ENCODE measurements at places on chromosomes 16 and 17. TPM values are rescaled to one million over a fixed set of nuclear protein-coding genes. Genes with fewer than 3 reads are reported as not detected.

- no peak for DNase-seq
Observed at GRCh38 chr16:65122724-65123395, 997 bp upstream of the CDH11 start.

GRCh38 chr16:56898847-56899246 lies 33.1 kb upstream of the HERPUD1 start:
- no peak for DNase-seq

DNA sequence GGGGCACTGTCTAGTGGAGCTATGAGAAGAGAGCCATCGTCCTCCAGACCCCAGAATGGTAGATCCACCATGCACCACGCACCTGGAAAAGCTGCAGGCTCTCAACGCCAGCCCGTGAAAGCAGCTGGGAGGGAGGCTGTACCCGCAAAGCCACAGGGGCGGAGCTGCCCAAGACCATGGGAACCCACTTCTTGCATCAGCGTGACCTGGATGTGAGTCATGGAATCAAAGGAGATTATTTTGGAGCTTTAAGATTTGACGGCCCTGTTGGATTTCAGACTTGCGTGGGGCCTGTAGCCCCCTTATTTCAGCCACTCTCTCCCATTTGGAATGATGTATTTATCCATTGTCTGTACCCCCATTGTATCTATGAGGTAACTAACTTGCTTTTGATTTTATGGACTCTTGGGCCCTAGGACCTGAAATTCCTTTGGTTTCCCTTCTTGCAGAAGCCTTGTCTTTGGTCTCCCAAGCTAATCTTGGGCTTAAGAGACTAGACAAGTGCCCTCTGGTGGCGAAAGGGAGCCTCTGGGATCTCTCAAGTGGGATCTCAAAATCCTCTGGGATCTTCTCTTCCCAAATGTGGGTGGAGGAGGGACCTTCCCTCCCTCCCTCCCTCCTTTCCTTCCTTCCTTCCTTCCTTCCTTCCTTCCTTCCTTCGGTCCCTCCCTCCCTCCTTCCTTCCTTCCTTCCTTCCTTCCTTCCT lies 58.2 kb upstream of the HAPSTR1 start:
- DNase-seq, result no peak

Gene ZG16
- total RNA-seq, result not detected

DNA sequence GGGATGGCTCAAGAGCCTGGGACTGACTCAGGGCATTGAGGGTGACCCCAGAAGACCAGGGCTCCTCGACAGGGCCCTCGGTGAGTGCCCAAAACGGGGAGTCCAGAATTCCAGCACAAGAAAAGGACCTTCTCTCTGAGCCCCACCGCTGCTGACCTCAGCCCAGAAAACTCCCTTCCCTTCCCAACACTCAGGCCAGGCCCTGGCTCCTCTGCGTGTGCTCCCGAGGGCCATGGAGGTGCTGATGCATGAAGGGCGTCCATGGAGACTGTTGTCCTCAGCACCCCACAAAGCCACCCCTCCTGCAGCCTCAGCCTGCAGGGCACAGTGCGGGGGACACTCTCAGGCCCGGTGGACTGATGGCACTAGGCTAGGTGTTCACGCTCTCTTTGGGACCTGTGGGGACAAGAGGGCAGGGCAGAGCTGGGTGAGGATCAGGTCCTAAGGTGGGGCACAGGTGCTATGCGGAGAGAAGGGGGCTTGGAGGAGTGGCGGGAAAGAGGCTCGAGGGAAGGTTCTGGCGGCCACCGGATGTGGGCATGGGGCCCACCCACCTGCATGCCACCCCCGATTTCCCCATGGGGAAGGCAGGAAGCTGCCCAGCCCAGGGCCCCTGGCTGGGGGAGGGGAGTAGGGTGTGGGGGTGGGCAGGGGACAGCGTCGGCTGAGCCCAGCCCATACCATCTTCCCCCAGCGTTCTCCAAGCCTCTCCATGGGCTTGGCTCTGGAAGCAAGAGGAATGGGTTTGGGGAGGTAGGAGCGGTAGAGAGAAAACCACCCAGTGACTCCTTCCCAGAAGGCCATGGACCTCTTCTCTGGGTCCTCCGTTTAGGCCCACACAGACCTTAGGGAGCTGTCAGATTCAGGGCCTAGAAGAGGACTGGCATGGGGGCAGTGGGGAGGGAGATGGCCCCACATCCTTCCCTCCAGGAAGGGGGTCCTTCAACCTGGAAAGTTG lies 4.5 kb upstream of the TSPOAP1 start:
- DNase-seq, result no peak

Gene CCL7
- total RNA-seq, result not detected

Gene MAP2K4
- total RNA-seq, result 23.6 TPM

Gene MAF
- total RNA-seq, result 130 TPM

Gene TMEM114
- total RNA-seq, result not detected

Gene STH
- not detected for total RNA-seq

Gene OR1E2
- total RNA-seq, result not detected

GRCh38 chr17:80921741-80922579 lies 69.7 kb upstream of the CHMP6 start:
- no peak for DNase-seq

DNA sequence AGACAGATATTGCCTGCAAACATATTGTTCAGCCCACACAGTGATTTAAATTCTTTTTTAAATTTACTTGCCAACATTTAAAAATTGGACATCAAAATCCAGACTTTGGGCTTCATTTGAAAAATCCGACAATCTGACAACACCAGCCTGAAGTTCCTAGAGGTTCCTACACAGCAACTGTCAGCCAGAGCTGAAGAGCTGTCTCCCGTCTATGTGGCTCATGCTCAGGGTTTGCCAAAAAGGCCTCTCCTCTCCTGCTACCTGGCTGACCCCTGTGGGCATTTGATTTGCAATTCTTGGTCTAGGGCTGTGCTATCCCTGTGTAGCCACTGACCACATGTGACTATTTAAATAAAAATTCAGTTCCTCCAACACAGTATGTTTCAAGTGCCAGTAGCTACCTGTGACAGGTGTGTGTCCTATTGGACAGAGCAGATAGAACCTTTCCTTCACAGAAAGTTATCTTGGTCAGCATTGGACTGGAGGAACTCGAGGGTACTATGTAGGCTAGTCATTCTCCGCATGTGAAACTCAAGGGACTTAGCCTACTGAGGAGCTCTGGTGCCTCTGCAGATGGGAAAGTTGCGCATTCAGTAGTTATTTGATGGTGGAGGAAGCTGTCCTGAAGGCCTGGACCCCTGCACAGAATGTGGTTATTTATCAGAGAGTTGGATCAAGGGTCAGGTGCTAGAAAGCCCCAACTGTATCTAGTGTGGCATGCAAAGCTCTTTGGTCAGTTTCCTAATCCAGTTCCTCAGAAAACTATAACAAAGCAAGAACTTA lies 2.7 kb downstream of the LYRM1 start:
- no peak for DNase-seq

DNA sequence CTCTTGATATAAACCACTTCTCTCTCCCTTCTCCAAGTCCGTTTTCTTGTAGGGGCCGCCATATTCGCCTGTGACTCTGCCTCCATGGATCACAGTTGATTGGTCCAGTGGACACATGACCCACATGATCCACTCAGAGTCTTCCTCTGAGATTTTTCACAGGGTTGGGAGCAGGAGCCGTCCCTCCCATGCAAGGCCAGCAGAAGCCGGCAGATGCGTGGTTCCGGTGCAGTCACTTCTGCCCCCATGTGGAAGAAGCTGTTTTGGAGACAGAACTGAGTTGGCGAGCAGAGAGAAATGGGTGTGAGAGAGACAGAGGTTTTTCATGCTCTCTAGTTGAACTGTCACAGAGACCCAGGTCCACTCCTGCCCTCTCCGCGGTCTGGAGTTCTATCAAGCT lies 83.3 kb downstream of the C16orf95 start:
- no peak for DNase-seq

- no peak for DNase-seq
Observed at GRCh38 chr16:77376358-77376757, 58.5 kb downstream of the ADAMTS18 start.

DNA sequence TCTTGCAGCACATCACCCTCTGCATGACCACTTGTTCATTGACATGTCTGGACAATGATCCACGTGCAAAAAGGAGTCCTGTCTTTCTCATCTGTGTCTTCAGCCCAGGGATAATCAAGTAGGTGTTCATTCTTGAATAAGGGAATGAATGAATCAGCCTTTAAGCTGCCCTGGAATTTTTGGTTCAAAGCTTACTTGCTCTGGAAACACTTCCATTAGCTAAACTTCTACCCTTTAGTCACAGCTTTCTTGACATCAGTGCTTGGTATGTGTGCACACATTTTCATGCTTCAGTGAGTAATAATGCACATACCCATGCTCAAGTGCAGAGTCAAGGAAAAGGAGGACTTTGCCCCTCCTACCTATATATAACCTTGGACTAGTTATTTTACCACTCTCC lies 103.0 kb upstream of the CDH13 start:
- DNase-seq, result no peak

DNA sequence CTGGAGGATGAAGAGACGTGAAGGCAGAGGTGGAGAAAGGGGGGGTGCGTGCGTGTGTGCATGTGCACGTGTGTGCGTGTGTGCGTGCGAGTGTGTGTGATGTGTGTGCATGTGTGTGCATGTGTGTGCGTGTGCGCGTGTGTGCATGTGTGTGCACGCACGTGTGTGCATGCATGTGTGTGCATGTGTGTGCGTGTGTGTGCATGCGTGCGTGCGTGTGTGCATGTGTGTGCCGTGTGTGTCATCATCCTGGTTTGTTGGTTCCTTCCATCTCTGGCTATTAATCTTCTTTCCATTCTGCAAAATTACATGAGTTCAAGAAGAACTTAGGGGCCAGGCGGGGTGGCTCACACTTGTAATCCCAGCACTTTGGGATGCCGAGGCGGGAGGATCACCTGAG lies 17.0 kb upstream of the RPL38 start:
- no peak for DNase-seq

DNA sequence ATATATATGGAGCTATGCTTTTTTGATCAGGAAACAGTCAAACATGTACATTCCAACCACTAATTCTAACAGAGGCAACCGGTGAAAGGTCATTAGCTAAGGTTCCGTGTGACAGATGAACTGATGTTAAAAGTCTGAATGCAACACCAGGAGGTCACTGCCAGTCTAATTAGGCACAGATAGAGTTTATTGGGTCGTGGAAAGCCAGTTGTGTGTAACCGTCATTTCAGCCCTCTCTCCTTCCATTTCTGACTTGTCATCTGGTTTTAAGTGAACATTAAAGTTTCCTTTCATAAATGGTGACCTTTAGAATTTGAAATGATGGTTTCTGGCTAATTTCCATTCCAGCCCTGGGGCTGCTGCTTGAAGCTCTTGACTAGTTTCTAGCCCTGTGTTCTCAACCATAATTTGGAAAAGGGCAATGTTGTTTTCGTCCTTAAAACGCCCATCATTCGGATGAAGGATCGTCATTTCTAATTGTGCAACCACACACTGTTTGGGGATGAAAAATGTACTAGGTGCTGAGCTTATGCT lies 23.9 kb downstream of the CACNG3 start:
- no peak for DNase-seq

GRCh38 chr16:65406116-65406515 lies 284.3 kb upstream of the CDH11 start:
- no peak for DNase-seq

Gene CHRNE
- 1.6 TPM for total RNA-seq

DNA sequence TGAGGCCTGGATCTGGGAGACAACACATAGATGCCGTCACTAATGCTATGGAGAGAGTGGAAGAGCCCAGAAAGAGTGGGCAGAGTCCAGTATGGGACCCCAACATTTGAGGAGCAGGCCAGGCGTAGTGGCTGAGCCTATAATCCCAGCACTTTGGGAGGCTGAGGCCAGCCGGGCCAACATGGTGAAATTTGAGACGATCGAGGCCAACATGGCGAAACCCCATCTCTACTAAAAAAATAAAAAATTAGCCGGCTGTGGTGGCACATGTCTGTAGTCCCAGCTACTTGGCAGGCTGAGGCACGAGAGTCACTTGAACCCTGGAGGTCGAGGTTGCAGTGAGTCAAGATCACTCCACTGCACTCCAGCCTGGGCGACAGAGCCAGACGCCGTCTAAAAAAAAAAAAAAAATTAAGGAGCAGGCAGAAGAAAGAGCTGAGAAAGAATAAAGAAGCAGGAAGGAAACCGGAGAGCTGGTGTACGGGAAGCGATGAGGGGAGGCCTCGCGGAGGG lies 6.0 kb upstream of the DNAI2 start:
- DNase-seq, result no peak

Gene CCL8
- not detected for total RNA-seq

DNA sequence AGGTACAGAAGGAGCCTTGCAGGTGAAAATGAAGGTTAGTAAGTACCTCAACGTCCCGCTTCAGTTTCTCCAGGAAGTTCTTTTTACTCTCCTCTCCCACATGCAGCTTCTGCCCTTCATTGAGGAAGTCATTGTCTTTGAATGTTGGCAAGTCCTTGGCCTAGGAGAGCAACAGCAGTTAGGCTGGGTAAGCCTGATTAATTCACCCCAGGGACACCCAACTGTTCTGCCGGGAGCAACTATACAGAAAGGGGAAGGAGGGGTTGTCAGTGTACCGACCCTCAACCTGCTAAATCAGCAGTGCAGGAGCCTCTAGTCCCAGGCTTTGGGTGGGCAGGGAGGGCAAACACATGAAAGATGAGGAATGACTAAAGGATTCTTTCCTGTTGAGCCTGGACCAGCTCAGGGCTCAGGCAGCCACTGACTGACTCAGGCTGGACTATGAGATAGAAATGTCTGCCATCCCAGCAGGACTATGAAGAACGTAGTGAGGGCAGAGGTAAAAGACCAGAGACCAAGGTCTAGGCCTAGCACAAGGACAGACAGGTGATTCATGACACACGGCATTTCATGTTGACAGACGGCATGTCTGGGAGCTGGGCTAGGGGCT lies 21.6 kb downstream of the PIP4K2B start:
- no peak for DNase-seq

GRCh38 chr17:29557739-29558116 lies 9.1 kb downstream of the ABHD15 start:
- no peak for DNase-seq

DNA sequence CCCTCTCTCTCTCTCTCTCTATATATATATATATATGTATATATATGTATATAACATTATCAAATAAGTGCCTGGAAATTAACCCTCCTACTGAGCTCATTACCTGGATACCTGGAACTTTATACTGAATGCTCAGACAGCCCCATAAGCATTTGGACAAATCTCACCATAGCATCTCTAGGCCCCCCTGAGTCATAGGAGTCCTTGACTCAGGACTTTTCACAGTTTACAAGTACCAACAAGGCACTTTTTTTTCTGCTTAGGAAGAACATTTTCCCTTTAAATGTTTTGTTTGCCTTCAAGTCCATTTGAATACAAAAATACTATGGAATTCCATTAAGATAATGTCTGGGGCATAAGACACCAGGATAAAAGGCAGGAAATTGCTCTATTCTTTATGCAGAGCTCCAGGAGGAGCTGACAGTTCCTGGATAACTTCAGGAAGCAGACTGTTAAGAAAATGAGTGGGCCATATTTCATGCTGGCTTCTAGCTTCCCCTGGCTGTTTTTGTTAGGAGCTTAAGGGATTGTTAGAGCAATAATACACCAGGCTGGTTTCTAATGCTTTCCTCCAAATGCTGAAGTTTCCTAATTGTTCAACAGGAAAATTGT lies 171.7 kb upstream of the ASIC2 start:
- no peak for DNase-seq

- no peak for DNase-seq
Observed at GRCh38 chr17:67212714-67213417, 32.1 kb downstream of the HELZ start.

Measured in T-helper 17 cell (primary cell).